Myocyte (in vitro differentiated cells): ENCODE measurements at places on chromosomes 1 and 21. TPM values are rescaled to one million over a fixed set of nuclear protein-coding genes. Genes with fewer than 3 reads are reported as not detected.

The ACTN2 gene
- 178 and 220 TPM in 2 replicates for total RNA-seq

DNA sequence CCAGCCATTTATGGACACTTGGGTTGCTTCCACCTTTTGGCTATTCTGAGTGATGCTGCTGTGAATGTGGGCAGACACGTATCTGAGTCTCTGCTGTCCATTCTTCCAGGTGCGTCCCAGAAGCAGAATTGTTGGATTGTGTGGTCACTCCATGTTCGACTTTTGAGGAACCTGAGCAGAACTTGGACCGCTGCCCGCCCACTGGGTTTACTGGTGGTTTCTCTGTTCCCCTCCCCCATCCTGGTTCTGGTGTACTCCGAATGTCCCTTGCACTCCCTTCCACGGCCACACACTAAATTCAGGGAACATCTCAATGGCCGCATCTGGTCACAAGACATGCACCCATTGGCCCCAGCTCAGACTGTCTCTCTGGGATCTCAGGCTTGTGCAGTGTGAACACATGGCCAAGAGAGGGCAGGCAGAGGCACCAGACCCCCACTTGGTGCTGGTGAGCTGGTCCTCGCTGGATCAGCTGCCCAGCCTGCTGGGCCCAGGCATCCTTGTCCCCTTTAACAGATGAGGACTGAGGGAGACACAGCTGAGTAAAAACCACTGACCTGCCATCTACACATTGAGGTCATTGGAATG is 565.1 kb downstream of the NPHP4 start:
- no peak for DNase-seq

DNA sequence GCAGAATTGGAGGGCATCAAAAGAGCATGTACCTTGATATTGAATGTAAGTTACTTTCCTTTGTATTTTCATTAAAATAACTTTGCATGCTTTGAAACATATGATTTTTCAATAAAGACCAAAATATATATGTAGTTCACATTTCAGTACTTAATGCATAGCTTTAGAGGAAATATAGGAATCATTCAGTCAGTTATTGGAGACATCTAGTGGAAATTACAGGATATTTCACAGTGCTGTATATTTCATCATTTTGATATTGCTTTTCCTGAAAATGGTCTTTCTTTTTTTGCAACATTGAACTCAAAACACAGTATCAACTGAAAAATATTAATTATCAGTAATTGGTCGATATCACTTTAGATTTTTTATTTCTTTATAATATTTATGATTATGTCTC is 375.8 kb downstream of the NCAM2 start:
- no peak for DNase-seq

GRCh38 chr1:233094691-233095090 is 144.3 kb downstream of the NTPCR start:
- no peak for DNase-seq
